Lower leg skin (tissue), 4 donors: ENCODE measurements at places on chromosomes 11 and 22. TPM values are rescaled to one million over a fixed set of nuclear protein-coding genes. Genes with fewer than 3 reads are reported as not detected.
A peak's percentile ranks its signal among the peaks of the same experiment; 100 is the strongest.

LARGE1 gene
- total RNA-seq: 23.0 TPM

C11orf52 gene
- 16.1 TPM for total RNA-seq

OR10D3 gene
- total RNA-seq: not detected

RNF214 gene
- total RNA-seq: 9.9 TPM

SCGB1A1 gene
- total RNA-seq: not detected

GRCh38 chr11:68659158-68659921 is 25.0 kb upstream of the GAL start:
- peak; percentile 53 for DNase-seq

DNA sequence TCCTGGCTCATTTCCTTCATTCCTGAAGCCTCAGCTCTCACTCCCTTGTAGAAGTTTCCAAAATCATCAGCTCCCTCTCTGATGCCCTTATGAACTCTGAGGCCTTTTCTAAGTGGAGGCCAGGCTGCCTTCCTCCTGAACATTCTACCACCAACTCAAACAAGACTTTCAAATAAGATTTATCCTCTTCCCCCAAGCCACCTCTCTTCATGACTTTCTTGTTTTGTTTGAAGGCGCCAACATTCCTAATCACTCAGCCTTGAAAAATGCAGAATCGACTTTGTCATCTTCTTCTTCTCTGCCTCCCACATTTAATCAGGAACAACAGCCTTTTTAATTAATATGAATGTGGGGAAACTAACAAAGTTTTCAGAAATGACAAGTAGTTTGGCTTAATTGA is 927.9 kb downstream of the OPCML start:
- no peak for DNase-seq

GRCh38 chr11:15113381-15113780 is 1.3 kb upstream of the INSC start:
- DNase-seq: no peak

DNA sequence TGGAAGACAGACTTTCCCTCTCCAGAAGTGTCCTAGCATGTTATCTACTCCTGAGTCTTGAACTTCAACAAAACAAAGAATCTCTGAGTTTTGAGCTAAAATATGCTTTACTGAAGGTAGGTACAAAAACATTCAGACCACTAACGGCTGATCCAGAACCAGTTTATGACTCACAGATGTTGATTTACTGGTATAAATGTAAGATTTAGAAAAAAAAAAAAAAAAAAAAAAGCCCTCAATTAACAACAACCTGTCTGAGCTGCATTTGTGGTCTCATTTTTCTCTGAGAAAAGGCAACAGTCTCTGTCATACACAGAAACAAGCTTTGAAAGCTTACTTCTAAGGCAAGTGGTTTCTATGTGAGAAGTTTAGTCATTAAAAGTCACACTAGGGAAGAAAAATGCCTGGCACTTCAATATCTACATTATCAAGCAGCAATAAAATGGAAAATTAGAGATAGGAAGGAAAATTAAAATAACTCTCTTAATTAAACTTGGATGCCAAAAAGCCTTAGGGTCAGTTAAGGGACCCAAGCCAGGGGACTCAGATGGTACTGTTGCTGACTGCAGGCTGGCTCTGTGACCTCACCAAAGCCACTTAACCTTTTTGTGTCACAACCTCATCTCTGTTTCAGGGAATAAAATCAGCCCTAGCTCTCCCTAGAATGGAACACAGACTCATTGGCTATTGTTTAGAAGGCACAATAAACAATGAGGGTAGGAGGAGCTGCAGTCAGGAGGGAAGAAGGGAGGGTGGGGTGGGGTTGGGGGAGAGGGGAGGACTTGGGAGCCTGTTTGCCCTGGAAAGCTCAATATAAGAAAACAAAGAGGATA is 61.7 kb downstream of the ETS1 start:
- no peak for DNase-seq

- peak; percentile 43 for DNase-seq
Observed at GRCh38 chr22:50267591-50268390, 2.4 kb downstream of the MAPK11 start.

GRCh38 chr11:133608496-133608895 is 76.2 kb upstream of the OPCML start:
- DNase-seq: no peak

DNA sequence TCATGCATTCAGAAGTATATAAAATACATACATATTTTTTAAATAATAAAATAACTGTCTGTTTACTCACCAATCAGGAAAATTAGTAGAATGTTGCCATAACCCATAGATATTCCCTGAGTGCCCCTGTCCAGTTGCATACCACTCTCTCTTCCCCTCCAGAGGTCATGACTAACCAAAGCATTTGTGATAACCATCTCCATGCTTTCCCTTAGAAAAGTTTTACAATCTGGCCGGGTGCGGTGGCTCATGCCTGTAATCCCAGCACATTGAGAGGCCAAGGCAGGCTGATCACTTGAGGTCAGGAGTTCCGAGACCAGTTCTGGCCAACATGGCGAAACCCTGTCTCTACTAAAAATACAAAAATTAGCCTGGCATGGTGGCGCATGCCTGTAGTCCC is 33.2 kb upstream of the LDHA start:
- DNase-seq: no peak

- no peak for DNase-seq
Observed at GRCh38 chr11:64626637-64627036, 35.6 kb downstream of the SLC22A12 start.

DNA sequence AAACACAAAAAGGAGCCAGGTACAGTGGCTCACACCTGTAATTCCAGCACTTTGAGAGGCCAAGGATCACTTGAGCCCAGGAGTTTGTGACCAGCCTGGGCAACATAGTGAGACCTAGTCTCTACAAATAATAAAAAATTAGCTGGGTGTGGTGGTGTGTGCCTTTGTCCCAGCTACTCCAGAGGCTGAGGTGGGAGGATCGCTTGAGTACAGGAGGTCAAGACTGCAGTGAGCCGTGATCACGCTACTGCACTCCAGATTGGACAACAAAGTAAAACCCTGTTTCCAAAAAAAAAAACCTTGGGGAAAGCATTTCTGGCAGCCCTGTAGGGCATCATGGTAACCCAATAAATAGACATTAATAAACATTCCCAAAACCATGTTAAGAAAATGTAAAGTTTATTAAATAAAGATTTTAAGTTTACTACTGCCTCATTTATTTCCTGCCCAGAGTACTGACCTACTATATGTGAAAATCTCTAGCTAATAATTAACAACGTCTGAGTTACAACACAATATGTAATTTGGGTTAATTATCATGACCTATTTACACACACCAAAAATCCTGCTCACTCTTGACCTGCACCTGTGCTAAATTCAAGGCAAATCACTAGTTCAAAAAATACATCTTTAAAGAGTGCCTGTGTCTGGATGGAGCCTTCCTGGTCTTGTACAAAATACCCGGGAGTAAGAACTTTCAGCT is 8.4 kb downstream of the EEF1G start:
- DNase-seq: no peak

- no peak for DNase-seq
Observed at GRCh38 chr22:29846290-29846689, 8.2 kb upstream of the ASCC2 start.

DNA sequence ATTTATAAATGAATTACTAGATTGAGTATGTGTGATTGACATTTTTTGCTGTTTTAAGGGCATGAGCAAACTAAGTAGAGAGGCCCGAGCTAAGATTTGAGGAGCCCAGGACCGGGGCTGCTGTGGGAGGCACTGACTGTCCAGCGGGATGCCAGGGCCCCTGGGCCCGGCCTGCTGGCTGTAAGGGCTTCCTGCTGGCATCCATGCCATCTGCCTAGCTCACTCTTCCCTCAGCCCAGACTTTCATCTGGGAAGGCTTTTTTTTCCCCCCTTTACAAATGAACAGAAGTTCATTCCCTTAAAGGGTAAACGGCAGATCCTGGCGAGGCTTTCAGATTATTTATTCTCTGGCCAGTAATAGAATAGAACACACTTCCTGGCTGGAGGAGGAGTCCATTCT is 16.0 kb upstream of the TP53I11 start:
- DNase-seq: no peak

DNA sequence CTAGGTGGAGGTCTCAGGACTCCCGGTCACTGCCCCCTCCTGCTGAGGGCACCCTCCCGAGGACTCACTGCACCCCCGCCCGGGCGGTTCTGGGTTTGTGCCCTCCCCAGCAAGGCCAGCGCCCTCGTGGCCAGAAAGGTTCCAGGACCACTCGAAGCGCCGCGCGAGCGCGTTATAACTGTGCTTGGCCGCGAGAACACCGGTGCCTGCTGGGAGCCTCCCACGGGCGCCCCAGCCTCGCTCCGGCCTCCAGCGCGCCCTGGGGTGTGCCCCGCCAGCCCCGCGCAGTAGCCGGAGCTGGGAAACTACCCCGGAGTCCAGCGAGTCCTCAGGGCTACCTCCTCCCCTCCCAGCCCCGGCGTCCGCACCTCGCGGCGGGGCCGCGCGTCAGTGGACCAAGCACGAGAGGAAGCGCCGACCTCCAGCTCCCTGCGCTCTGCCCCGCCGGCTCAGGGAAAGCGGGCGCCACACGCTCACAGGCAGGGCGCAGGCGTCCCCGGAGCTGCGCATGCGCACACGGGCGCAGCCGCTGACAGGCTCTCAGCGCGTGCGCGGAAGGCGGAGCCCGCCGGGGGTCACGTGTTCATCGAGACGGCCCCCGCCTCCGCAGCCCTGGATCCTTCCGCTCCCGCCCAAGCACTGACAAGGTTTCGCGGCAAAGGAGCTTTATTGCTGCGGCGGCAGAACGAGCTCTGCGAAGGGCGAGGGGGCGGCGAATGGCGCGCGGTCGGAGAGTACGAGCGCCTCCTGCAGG is at the start of gene SCO2:
Gene SCO2 (minus strand): TSS at position 495 of the 754 bp plus-strand sequence. CDS start 1,187 bp downstream, outside the sequence.
- peak; percentile 99 for DNase-seq
